Neural crest cell (in vitro differentiated cells): ENCODE measurements at places on chromosomes 11 and 22.

- no peaks in the 10 kb centered on the region for H3K4me1 ChIP-seq
- DNase-seq = no peak
- no peak overlapping the region for H3K4me3 ChIP-seq
- no peak overlapping the region for H3K27ac ChIP-seq
- H3K27me3 ChIP-seq = no peaks in the 10 kb centered on the region
- no peaks in the 10 kb centered on the region for H3K36me3 ChIP-seq
Measured at GRCh38 chr11:77203901-77204753, 76.1 kb downstream of the MYO7A start.

DNA sequence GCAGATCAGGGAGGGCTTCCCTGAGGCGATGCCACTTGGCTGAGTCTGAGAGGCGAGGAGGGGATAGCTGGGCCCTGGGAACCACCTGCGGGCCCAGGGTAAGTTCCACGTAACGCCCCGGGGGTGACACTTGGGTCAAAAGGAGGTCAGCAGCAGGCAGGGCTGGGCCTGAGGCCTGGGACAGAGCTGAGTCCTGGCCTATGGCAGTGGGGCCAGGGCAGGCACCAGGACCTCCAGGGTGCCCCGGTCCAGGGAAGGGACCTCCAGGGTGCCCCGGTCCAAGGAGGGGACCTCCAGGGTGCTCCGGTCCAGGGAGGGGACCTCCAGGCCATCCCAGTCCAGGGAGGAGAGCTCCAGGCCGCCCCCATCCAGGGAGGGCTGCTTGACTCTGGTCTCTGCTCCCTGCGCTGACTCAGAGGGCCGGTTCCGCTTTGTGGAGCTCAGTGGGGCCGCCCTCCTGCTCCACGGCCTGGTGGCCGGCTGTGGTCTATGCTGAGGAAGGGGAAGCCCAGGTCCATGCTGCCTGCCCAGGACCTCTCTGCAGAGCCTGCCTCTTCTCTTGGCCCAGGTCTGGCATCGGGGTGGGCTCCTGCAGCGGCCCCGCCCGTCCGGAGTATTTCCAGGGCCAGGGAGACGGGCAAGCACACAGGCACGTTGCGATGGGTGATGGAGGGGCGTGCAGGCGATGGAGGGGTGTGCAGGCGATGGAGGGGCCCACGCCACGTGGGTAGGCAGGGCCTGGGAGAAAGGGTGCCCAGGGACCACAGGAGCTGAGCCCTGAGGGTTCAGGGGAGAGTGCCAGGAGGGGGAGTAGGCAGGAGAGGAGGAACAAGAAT is 19.5 kb upstream of the WNT7B start:
- H3K27ac ChIP-seq = no peak overlapping the region
- no peak overlapping the region for H3K4me3 ChIP-seq
- peaks cover 4% of the 10 kb centered on the region for H3K4me1 ChIP-seq
- no peaks in the 10 kb centered on the region for H3K36me3 ChIP-seq

DNA sequence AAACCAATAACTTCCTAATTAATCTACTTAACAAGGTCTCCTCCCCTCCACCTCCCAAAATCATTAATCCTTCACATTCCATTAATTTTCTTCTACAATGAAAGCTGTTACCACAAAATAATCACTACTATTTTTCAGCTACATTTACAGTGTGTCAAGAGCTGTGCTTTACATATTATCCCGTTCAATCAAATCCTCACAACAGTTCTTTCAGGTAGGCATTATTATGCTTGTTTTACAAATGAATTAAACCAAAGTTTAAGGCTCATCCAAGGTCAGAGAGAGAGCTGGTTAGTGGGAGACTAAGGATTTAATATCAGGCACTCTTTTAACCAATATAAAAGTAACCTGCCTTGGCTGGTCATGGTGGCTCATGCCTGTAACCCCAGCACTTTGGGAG is 107.4 kb downstream of the SIK3 start:
- peaks cover 65% of the 10 kb centered on the region for H3K4me1 ChIP-seq
- peaks cover 4% of the 10 kb centered on the region for H3K27me3 ChIP-seq
- H3K4me3 ChIP-seq = no peak overlapping the region
- DNase-seq = no peak
- H3K27ac ChIP-seq = peak overlapping the region; percentile 6
- H3K36me3 ChIP-seq = no peaks in the 10 kb centered on the region

GRCh38 chr11:34341096-34341495 is 16.7 kb downstream of the ABTB2 start:
- peaks cover 49% of the 10 kb centered on the region for H3K4me1 ChIP-seq
- H3K4me3 ChIP-seq = no peak overlapping the region
- H3K36me3 ChIP-seq = no peaks in the 10 kb centered on the region
- no peak overlapping the region for H3K27ac ChIP-seq

GRCh38 chr11:11565636-11566035 is 56.2 kb downstream of the GALNT18 start:
- H3K36me3 ChIP-seq = no peaks in the 10 kb centered on the region
- DNase-seq = no peak
- H3K27me3 ChIP-seq = no peaks in the 10 kb centered on the region
- peaks cover 15% of the 10 kb centered on the region for H3K4me1 ChIP-seq
- no peak overlapping the region for H3K4me3 ChIP-seq

DNA sequence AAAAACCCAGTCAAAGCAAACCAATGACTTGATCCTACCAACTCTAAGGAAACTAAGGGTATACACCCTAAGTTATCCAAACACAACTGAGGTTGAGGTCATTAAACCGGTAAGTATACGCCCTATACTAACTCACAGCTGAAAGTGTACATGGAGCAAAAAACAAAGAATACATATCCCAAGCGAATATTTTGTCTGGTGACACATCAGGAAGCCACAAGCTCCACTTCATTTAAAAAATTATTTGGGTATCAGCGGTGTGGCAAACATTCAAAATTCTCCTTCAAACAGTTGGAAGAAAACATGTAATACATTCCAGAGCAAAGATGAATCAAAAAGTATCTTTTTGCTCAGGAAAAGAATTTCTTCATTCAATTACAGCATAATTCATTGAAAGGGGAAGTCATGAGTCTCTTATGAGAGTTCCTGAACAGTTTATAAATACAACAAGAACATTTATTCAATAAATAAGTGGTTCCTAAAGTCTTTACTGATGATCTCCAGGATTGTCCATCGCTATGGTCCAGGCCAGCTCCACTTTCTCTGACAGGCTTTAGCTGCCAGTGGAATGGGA is 4.5 kb upstream of the JAML start:
- no peaks in the 10 kb centered on the region for H3K4me1 ChIP-seq
- no peaks in the 10 kb centered on the region for H3K36me3 ChIP-seq
- no peak for DNase-seq
- no peak overlapping the region for H3K4me3 ChIP-seq
- H3K27me3 ChIP-seq = peaks cover 50% of the 10 kb centered on the region

DNA sequence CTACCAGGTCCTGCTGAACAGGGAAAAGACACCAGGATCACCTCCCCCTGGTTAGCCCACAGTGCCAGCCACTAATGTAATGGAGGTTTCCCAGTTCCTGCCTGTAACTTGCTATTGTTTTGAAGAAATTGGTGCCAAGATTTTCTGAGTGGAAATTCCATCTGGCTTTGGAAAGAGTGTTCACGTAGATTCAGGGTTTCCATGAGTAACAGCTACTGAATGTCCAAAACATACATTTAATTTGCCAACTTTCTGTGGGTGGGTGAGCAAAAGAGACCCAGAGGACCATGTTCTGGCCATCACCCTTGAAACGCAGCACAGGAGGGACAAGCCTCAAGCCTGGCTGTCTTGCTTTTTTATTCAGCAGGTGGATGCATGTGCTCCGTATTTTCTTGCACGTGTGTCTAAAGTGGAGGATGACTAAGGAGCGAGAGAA is 8.8 kb upstream of the DKK3 start:
- H3K27ac ChIP-seq = no peak overlapping the region
- DNase-seq = no peak
- H3K4me1 ChIP-seq = peaks cover 24% of the 10 kb centered on the region
- no peak overlapping the region for H3K4me3 ChIP-seq
- H3K27me3 ChIP-seq = peaks cover 3% of the 10 kb centered on the region

DNA sequence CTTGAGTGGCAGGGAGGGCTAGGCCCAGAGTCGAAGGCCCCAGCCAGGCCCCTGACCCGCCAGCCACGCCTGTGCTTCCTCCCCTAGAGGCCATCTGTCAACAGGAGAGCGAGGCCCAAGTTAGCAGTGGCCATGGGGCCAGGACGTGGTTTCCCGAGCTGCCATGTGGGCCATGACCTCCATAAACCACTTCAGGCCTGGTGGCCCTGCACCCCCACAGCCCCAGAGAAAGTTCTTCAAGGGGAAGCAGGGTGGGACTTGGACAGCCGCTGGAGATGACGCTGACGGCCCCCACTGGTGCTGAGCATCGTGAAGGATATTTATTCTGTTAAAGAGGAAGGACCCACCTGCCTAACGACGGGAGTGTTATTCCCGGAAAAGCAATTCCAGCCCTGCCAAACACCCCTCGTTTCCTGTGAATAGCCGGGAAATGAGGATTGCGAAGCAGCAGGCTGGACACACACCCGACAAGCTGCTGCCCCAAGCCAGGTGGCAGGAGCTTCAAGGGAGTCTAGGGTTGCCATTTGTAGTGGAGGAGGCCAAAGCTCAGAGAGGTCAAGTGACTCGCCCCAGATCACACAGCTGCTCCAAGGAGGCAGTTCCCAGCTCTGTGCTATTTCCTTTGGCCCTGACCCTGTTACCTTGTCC is 12.8 kb downstream of the PRR5 start:
- no peak for DNase-seq
- no peaks in the 10 kb centered on the region for H3K4me1 ChIP-seq
- no peak overlapping the region for H3K4me3 ChIP-seq
- no peaks in the 10 kb centered on the region for H3K36me3 ChIP-seq
- H3K27me3 ChIP-seq = no peaks in the 10 kb centered on the region

DNA sequence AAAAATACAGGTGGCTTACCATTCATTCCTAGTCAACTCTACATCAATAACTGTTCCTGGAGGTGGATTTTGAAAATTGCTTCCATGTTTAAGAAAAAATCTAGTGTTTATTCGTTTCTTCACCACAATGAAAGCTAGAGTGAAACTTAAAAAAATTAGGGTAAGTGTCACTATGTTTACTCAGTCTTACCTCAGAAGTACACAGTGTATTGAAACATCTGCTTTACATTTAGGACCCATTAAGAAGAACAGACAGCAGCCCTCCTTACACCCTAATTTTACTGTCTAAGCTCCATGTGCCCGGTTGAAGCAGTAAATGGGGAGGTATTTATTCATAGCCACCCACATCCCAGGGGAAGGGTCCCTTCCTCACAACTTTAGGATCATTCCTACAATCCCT is 51.4 kb downstream of the PIWIL3 start:
- DNase-seq = no peak
- H3K27ac ChIP-seq = no peak overlapping the region
- H3K36me3 ChIP-seq = no peaks in the 10 kb centered on the region
- H3K27me3 ChIP-seq = no peaks in the 10 kb centered on the region

GRCh38 chr22:42814215-42814614 is 42.9 kb downstream of the ARFGAP3 start:
- peaks cover 4% of the 10 kb centered on the region for H3K4me1 ChIP-seq
- no peaks in the 10 kb centered on the region for H3K27me3 ChIP-seq
- H3K27ac ChIP-seq = no peak overlapping the region
- no peak overlapping the region for H3K4me3 ChIP-seq
- no peak for DNase-seq

GRCh38 chr11:1835671-1836010 is 851 bp downstream of the SYT8 start:
- no peaks in the 10 kb centered on the region for H3K27me3 ChIP-seq
- no peak overlapping the region for H3K4me3 ChIP-seq
- no peaks in the 10 kb centered on the region for H3K36me3 ChIP-seq
- H3K27ac ChIP-seq = no peak overlapping the region
- no peaks in the 10 kb centered on the region for H3K4me1 ChIP-seq
- DNase-seq = no peak

GRCh38 chr11:36010010-36010740 is 66.3 kb downstream of the LDLRAD3 start:
- no peak for DNase-seq
- no peaks in the 10 kb centered on the region for H3K27me3 ChIP-seq
- H3K4me3 ChIP-seq = no peak overlapping the region
- H3K4me1 ChIP-seq = peaks cover 42% of the 10 kb centered on the region
